ENCODE measurements at places on chromosomes 6 and 20. TPM values are rescaled to one million over a fixed set of nuclear protein-coding genes. Genes with fewer than 3 reads are reported as not detected.

TRAPPC3L gene
- not detected for total RNA-seq

NHLRC1 gene
- total RNA-seq: 2.7 TPM

FHL5 gene
- total RNA-seq: 23.3 TPM

GRCh38 chr20:16438100-16438499, 135.1 kb downstream of the KIF16B start:
- no peak for DNase-seq
- H3K4me1 ChIP-seq: no peaks in the 10 kb centered on the region
- H3K4me3 ChIP-seq: no peak overlapping the region

- H3K4me3 ChIP-seq: no peak overlapping the region
- H3K36me3 ChIP-seq: no peaks in the 10 kb centered on the region
- no peaks in the 10 kb centered on the region for H3K27me3 ChIP-seq
Observed at GRCh38 chr6:11111769-11112437, 378 bp upstream of the ERVFRD-1 start.

DNA sequence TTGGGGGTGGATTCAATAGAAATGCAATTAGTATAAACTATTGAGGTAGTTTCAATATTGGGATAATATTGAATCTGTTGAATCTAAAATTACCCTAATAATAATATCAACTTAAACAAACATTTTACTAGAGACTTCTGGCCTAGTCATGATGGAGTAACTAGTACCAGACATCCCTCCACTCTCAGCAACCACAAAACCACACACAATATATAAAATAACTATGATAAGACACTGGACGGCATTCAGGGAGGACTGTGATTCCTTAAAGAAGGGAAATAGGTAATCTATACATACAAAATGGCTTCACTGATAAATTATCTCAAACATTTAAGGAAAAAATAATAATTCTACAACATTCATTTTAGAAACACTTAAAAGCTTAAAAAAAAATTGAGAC, 38.9 kb upstream of the TMEM14A start:
- H3K36me3 ChIP-seq: no peaks in the 10 kb centered on the region
- no peak overlapping the region for H3K4me3 ChIP-seq
- no peak overlapping the region for H3K27ac ChIP-seq

DNA sequence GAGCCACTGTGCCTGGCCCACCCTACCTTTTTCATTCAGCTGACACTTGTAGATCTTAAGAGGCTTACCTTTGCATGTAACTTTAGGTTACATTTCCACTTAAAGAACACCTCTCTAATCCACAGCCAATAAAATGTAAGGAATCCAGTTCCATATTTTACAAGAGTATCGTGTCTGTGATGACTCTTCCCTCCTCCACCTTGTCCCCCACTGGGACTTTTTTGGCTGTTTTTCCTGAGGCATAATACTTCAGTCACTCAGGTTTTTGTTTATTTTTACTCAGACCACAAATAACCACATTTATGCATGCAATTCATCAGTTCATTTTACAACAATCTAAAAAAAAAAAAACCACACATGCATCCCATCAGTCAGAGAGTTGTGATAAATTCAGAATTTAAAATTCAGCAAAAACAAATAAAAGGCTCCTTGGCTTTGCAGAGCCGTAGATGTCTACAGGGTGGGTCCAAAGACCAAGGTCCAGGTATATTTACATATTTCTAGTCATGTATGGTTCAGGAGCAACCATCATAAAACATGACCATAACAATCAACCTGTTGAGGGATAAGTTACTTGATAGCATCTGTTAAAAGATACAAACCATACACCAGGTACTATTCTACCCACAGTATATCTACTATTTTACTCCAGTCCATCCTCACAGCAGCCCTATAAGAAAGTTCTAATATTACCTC, 9.9 kb downstream of the ATXN1 start:
- no peak for DNase-seq
- H3K4me3 ChIP-seq: no peak overlapping the region
- H3K27ac ChIP-seq: no peak overlapping the region
- peaks cover 17% of the 10 kb centered on the region for H3K4me1 ChIP-seq
- no peaks in the 10 kb centered on the region for H3K27me3 ChIP-seq

DNA sequence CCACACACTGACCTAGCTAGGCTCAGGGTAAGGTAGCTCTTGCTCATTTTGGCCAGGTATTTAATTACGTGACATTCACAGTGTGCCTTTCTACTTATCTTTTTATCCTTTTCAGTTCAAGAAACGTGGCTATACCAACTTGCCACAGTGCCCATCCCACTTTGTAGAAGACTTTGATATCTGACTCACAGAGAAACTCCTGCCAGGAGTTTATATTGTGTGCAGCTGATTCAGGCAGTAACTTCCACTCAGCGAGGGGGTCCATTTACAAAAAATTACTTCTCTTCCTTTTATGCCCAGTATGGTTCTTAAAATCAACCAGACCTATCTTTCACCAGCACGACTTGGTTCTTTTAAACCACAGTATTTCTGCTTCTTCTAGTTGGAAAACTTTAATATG, 75.6 kb downstream of the PRL start:
- no peaks in the 10 kb centered on the region for H3K4me1 ChIP-seq
- no peaks in the 10 kb centered on the region for H3K36me3 ChIP-seq
- DNase-seq: no peak
- no peak overlapping the region for H3K4me3 ChIP-seq
- H3K27me3 ChIP-seq: no peaks in the 10 kb centered on the region

- no peak overlapping the region for H3K4me3 ChIP-seq
- H3K27me3 ChIP-seq: no peaks in the 10 kb centered on the region
- no peak for DNase-seq
- H3K4me1 ChIP-seq: peaks cover 8% of the 10 kb centered on the region
Observed at GRCh38 chr6:133991096-133991593, 38.1 kb downstream of the TBPL1 start.

DNA sequence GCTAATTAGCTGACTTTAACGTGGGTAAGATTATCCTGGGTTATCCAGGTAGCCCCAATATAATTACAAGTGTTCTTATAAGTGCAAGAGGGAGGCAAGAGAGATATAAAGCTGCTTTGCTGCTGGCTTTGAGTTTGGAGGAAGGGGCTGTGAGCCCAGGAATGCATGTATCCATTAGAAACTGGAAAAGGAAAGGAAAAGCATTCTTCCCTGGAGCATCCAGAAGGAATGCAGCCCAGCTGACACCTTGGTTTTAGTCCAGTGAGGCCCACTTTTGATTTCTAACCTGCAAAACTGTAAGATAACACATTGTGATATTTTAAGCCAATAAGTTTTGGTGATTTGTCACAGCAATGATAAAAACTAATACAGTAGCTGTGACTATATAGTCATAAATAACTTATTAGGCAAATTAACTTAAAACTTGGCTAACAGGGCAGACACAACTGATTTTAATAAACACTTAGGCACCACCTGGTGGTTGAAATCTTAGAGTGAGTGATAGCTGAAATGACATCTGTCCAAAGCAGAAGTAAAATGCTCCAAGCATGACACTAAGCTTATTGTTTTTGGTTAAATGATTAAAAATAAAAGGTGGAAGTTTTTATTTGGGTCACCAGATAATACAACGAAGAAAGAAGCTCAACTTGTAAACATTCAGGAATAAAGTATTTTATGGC, 35.6 kb downstream of the ADGRF4 start:
- H3K27me3 ChIP-seq: no peaks in the 10 kb centered on the region
- no peak overlapping the region for H3K27ac ChIP-seq
- peak; percentile 13 for DNase-seq
- H3K4me1 ChIP-seq: no peaks in the 10 kb centered on the region

- no peak for DNase-seq
- H3K27ac ChIP-seq: no peak overlapping the region
- H3K27me3 ChIP-seq: no peaks in the 10 kb centered on the region
- H3K4me3 ChIP-seq: no peak overlapping the region
- H3K36me3 ChIP-seq: no peaks in the 10 kb centered on the region
Observed at GRCh38 chr6:16257999-16258708, 19.8 kb downstream of the GMPR start.

DNA sequence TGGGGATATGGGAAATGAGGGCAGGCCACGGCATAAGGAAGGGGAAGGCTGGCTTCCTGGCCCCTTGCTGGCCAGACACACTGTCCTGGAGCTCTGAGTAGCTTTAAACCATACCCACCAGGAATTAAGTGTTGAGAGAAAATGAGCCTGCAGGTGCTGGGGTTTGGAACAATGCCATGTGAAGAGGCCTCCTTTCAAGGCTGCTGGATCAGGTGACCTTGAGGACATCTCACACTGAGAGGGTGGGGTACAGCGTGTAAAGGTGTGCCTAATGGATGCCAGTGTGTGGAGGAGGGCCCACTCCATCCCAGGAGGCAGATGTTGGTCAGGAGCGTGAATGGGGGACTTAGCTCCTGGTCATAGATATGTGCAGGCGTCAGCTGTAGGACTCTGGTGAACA, 74.8 kb upstream of the MLN start:
- H3K36me3 ChIP-seq: no peaks in the 10 kb centered on the region

- no peak overlapping the region for H3K4me3 ChIP-seq
- H3K36me3 ChIP-seq: no peaks in the 10 kb centered on the region
- H3K4me1 ChIP-seq: no peaks in the 10 kb centered on the region
Observed at GRCh38 chr20:39855799-39856198, 833.2 kb downstream of the MAFB start.

GRCh38 chr6:71510856-71511255, 222.2 kb downstream of the OGFRL1 start:
- H3K36me3 ChIP-seq: no peaks in the 10 kb centered on the region
- H3K27me3 ChIP-seq: no peaks in the 10 kb centered on the region
- DNase-seq: no peak
- no peaks in the 10 kb centered on the region for H3K4me1 ChIP-seq
- no peak overlapping the region for H3K4me3 ChIP-seq

GRCh38 chr6:52946306-52946705, 36.8 kb upstream of the GSTA3 start:
- no peak for DNase-seq
- no peak overlapping the region for H3K27ac ChIP-seq
- H3K4me1 ChIP-seq: no peaks in the 10 kb centered on the region

- no peak for DNase-seq
- H3K36me3 ChIP-seq: no peaks in the 10 kb centered on the region
- H3K27ac ChIP-seq: peak overlapping the region; percentile 99
- H3K4me1 ChIP-seq: peaks cover 71% of the 10 kb centered on the region
- no peak overlapping the region for H3K4me3 ChIP-seq
Observed at GRCh38 chr20:47356220-47356525, 326 bp downstream of the ZMYND8 start.

DNA sequence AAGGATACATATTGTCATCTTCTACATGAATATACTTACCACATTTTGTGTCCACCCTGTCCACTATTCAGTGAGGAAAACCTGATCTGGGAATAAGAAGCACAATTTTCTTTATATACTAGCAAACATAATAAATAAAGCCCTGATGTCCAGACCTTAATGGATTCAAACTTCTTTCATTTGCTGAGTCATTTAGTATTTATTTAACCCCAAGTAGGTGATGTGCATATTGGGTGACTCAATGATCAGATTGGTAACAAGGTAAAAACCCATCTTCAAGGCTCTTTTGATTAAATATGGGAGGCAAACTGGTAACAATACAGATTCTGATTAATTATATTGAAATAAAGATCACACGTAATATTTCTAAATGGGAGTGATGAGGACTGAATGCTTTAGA, 1159.8 kb upstream of the EYS start:
- DNase-seq: no peak
- H3K36me3 ChIP-seq: no peaks in the 10 kb centered on the region
- H3K27ac ChIP-seq: no peak overlapping the region
- no peaks in the 10 kb centered on the region for H3K27me3 ChIP-seq

GRCh38 chr6:149182262-149182661, 135.2 kb upstream of the TAB2 start:
- H3K4me1 ChIP-seq: no peaks in the 10 kb centered on the region
- H3K4me3 ChIP-seq: no peak overlapping the region
- no peaks in the 10 kb centered on the region for H3K27me3 ChIP-seq
- DNase-seq: no peak
- no peaks in the 10 kb centered on the region for H3K36me3 ChIP-seq

- H3K36me3 ChIP-seq: no peaks in the 10 kb centered on the region
- no peak overlapping the region for H3K27ac ChIP-seq
- DNase-seq: no peak
- H3K4me1 ChIP-seq: no peaks in the 10 kb centered on the region
Observed at GRCh38 chr6:80942911-80943310, 809.6 kb downstream of the TENT5A start.

DNA sequence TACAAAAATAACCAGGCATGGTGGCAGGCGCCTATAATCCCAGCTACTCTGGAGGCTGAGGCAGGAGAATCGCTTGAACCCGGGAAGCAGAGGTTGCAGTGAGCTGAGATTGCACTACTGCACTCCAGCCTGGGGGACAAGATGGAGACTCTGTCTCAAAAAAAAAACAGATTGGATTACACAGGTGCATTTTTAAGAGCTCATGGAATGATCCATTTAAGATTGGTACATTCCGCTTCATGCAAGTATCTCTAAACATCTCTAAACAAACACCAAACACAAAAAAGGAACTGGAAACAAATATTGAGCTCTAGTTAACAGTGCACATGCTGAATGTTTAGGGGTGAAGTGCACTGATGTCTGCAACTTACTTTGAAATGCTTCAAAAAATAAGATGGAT, 154.3 kb downstream of the GRM4 start:
- H3K4me1 ChIP-seq: peaks cover 17% of the 10 kb centered on the region
- DNase-seq: no peak
- no peaks in the 10 kb centered on the region for H3K36me3 ChIP-seq
- H3K27me3 ChIP-seq: no peaks in the 10 kb centered on the region
- peak overlapping the region; percentile 86 for H3K27ac ChIP-seq
- no peak overlapping the region for H3K4me3 ChIP-seq

- DNase-seq: no peak
- H3K27ac ChIP-seq: no peak overlapping the region
- H3K4me1 ChIP-seq: no peaks in the 10 kb centered on the region
- no peaks in the 10 kb centered on the region for H3K36me3 ChIP-seq
- H3K27me3 ChIP-seq: no peaks in the 10 kb centered on the region
Observed at GRCh38 chr6:40743690-40744446, 156.7 kb upstream of the LRFN2 start.

DNA sequence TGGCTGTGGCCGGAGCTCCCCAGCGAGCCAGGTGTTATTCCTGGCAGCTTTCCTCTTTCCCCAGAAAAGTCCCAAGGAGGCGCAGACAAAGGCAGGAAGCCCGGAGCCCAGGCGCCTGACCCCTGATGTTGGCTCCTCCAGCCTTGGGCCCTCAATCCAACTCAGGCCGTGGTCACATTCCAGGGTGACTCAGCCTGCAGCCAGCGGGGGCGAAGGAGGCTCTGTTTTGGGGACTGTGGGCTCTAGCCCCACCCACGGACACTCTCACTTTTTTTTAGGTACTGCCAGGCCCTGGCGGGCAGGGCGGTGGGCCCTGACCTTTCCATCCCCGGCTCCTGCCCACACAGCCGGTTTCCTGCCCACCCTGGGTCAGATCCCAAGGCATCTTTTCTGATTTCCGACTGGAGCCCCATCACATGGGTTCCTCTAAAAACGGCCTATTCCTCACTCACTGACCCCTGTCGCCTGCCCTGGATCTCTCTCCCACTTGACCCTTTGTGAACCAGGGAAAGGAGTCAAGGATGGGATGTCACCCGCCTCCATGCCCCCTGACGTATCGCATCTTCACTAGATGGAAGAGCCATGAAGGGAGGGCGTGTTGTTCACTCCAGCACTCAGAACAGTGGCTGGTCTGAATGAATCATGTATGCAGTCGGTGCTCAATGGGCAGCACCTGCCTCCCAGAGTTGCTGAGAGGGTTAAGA, 5.5 kb downstream of the PTGIS start:
- H3K36me3 ChIP-seq: no peaks in the 10 kb centered on the region

- no peak overlapping the region for H3K4me3 ChIP-seq
- H3K27me3 ChIP-seq: no peaks in the 10 kb centered on the region
- no peaks in the 10 kb centered on the region for H3K36me3 ChIP-seq
- no peak for DNase-seq
- H3K4me1 ChIP-seq: no peaks in the 10 kb centered on the region
- H3K27ac ChIP-seq: no peak overlapping the region
Observed at GRCh38 chr6:91142154-91142553, 555.3 kb upstream of the MAP3K7 start.
